PC-3 (cell line): ENCODE measurements at places on chromosomes 13 and 19. TPM values are rescaled to one million over a fixed set of nuclear protein-coding genes. Genes with fewer than 3 reads are reported as not detected.
A peak's percentile ranks its signal among the peaks of the same experiment; 100 is the strongest.

DNA sequence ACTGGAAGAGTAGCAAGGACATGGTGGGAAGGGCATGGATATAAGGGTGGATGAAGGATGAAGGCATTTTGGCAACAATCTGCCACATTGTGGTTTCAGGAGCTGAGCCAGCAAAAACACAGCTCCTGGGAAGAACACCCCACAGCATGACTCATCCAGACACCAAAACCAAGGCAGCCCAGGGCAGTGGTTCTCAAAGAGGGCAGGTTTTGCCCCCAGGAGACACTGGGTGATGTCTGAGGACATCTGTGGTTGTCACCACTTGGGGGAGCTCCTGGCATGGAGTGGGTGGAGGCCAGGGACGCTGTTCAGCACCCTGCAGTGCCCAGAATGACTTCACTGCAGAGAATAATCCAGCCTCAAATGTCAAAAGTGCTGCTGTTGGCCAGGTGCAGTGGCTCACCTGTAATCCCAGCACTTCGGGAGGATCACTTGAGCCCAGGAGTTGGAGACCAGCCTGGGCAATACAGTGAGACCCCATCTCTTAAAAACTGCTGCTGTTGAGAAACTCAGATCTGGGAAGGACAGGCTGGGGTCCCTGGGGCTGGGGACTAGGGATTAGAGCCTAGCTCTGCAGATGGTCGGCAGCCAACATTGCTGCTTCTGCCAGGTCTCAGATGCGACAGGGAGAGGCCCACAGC lies 16.1 kb downstream of the ZFR2 start:
- peak; percentile 88 for DNase-seq

DNA sequence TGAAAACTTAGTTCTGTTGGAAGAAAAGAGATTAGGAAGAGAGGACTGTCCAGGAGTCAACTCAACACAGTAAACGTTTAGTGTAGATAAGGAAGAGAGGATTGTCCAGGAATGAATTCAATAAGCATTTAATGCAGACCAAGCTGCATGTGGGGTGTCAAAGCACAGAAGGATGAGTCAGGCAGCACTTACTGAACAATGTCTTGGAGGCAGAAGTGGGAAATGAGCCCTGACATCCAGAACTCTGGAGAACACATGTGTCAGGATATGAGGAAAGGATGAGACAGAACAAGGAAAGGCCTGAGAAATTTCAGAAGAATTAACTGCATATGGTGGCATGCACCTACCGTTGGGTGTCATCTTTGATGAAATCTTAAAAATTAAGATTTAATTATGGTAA lies 429.2 kb upstream of the HTR2A start:
- no peak for DNase-seq

- no peak for DNase-seq
Measured at GRCh38 chr19:28520998-28521568, 691.9 kb downstream of the UQCRFS1 start.

- no peak for DNase-seq
Measured at GRCh38 chr13:42745655-42746054, 35.7 kb upstream of the FAM216B start.

DNA sequence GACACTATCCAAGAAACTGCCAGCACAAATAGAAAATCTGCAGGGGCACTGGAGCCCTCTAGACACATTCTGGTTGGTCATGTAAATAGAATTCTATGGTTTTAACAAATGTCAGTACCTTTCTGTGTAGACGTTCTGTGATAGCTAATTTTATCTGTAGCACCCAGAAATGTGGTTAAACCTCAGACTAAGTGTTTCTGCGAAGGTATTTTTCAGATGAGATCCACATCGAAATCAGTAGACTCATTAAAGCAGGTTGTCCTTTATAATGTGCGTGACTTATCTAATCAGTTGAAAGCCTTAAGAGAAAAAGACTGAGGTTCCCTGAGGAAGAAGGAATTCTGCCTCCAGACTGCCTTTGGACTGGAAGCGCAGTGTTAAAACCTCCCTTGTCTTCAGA lies 922.9 kb downstream of the EFNB2 start:
- no peak for DNase-seq

DNA sequence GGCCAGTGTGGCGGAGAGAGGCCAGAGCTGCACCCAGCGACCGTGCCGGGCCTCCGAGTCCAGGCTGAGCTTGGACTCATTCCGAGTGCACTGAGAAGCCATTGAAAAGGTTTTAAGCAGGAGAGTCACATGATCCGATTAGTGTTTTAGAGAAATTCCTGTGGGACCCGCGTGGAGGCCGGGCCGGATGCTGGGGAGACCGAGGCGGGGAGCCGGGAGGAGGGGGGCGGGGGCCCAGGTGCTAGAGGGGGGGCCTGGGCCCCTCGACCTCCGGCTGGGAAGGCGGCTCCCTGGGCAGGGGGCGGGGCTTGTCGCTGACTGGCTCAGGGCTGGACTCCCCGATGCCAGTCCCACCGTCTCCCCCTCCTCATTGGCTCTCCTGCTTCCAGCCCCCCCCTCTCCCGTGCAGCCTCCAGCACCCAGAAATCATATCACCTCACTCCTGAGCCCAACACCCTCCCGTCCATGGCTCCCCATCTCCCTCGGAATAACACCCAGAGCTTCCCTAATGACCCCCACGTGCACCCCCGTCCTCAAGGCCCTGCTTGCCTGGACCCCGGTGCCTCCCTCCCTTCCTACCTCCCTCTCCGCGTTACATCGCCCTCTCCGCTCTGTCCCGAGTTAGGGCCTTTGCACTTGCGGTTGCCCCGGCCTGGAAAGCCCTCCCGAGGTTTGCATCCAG lies 5.2 kb upstream of the ZNF579 start:
- DNase-seq: no peak

DNA sequence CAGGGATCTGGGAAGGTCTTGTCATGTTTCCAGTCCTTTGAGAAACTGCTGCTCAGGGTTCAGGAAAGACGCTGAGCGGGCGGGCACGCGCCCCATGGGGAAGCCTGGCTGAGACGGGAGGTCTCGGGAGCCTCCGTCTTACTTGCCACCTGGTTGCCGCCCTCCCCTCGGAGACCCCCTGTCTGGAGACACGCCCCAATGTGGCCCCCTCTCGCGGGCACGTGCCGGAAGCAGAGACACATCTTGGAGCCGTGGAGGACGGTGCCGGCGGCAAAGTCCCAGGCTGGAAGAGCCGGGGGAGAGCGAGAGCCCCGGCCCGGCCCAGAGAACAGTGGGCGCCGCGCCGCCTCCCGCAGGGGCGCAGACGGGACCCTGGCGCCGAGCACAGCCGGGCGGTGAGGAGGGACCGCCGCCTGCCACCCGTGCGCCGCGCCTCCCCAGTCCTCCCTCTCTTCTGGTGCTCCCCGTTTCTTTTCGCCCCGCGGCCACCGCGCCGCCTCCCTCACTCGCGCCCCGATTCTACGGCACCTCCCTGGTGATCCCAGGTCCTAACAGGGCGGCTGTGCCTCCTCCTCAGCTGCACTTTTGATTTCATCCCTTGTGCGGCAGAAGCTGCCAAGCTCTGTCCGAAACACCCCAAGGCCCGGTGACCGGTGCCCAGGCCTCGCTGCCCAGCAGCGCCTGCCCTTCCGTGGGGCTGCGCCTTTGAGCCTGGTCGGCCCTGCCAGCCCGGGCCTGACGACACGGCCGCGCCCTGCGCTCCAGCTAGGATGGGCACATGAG lies 15.5 kb downstream of the GJB2 start:
- no peak for DNase-seq

GRCh38 chr13:99211421-99212035 lies 10.9 kb downstream of the UBAC2 start:
- DNase-seq: no peak

DNA sequence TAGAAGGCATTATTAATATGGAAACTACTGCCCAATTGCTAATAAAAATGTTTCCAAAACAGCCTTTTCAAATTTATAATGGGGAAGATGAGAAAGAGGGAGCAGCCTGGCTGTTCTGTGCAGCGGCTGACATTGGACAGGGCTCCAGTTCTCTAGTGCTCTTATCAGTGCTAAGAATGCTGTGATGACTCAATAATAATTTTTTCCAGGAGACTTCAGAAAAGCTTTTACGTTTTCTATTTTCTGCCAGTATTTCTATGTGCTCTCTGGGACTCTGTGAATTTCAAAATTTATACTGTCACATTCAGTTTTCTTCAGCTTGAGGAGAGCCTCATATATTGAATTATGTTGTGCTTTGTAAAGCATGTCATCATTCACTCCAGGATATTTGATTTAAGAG lies 209.6 kb downstream of the VWA8 start:
- DNase-seq: no peak

- no peak for DNase-seq
Measured at GRCh38 chr13:22499919-22500318, 680.9 kb upstream of the SGCG start.

DNA sequence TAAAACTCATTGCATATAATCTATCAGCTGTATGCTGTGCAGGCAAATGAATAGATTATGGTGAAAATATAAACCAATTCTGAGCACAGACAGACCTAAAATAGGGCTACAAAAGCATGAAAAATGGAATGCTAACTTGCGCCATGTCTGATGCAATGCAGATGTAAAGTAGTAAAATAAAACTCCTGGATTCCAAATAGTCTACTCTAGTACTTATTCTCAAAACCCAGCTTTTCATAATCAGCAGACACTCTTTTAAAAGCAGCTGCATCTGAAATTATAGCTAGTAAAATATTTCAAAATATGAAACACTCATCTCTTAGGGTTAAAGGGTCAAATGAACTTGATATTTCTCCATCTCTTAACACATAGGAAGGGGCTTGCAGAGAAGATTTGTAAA lies 4.7 kb upstream of the POMP start:
- DNase-seq: no peak

- DNase-seq: no peak
Measured at GRCh38 chr13:112346173-112346898, 29.8 kb upstream of the SPACA7 start.

DNA sequence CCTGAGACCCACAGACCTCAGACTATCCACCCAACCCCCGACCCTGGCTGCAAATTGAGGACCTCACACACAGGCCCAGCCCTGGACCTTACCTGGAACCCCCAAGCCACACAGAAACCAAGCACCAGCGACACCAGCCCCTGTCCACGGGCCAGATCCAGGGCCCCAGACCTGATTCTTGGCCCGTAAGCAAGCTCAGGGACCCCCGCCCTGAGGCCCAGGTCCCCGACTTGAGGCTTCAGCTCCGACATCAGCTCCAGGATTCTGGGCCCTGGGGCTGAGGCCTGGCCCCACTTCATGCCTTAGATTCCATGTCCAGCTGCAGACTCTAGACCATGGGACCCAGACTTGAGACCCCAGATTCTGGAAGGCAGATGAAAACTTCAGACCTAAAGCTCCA lies 6.3 kb downstream of the TTYH1 start:
- DNase-seq: no peak

DNA sequence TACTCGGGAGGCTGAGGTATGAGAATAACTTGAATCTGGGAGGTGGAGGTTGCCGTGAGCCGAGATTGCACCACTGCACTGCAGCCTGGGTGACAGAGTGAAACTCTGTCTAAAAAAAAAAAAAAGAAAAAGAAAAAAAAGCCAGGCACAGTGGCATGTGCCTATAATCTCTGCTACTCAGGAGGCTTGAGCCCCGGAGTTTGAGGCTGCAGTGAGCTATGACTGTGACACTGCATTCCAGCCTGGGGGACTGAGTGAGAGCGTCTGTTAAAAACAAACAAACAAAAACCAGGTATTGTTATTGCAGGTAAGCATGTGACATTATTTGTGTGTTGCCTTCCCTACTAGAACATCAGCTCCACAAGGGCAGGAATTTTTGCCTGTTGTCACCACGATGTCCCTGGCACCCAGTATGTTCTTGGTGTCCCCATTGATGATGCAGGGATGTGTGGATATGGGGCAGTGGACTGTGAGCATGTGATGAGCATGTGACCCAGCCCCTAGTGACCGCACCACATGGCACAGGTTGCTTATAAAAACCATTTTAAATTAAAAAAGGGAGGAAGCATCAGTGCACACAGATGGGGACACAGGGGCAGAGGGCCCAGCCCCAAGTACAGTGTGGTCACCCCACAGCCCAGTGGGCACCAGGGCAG lies 1.6 kb upstream of the KANK2 start:
- DNase-seq: no peak

DNA sequence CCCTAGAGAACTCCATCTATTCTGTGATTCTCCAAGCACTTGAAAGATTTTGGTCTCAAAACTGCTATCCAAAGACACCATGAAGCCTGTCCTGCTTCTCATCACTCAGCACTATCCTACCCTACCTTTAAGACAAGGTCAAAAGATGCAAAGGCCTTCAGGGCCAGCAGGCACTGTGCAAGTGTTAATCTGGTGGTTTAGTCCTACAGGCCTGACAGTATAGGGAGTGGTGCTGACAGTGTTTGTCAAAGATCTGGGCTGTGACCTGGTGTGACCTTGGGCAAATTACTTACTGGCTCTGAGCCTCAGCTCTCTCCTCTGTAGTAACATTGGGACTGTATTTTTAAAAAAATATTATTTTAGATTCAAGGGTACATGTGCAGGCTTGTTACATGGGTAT lies 28.0 kb downstream of the SIAH3 start:
- no peak for DNase-seq

DNA sequence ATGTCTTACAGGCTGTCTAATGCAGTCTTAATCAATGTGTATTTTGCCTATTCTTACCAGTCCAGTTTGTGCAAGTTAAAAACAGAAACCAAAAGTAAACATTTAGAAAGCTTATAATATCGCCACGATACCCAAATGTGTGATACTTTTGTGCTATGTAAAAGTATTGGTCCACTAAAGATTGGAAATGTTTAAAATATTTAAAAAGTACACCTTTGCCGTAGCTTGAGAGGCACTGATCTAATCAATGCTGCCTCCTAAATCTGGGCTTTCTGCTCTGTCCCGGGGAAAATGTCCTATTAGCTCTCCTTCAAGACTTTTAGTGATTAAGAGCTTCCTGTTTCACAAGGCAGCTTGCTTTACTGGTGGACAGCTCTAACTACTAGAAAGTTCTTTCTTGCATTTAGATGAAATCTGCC lies 64.7 kb downstream of the DNAJC15 start:
- peak; percentile 31 for DNase-seq

- DNase-seq: no peak
Measured at GRCh38 chr13:49563516-49563915, 21.8 kb downstream of the RCBTB1 start.

Gene RBM42
- total RNA-seq: 81.6 and 126 TPM in 2 replicates

Gene PRKCG
- 1.5 TPM in 1 of 2 replicates, not detected in the other for total RNA-seq

Gene B3GNT8
- 2.3 TPM in 1 of 2 replicates, not detected in the other for total RNA-seq

Gene FXYD1
- not detected in 2 replicates for total RNA-seq

Gene SLC8A2
- 0.33 TPM in 1 of 2 replicates, not detected in the other for total RNA-seq

Gene CYSLTR2
- not detected in 2 replicates for total RNA-seq

Gene GIPR
- 1.9 and 4.8 TPM in 2 replicates for total RNA-seq

Gene IGFL4
- total RNA-seq: not detected in 2 replicates

Gene NMRK2
- total RNA-seq: not detected in 2 replicates
